NCI-H1436 treated with DMSO at 0.1 percent for 48 hours (cell line): ENCODE measurements at places on chromosomes 16 and 17.

GRCh38 chr17:26792486-26792885 lies 501.4 kb upstream of the WSB1 start:
- no peak for DNase-seq

DNA sequence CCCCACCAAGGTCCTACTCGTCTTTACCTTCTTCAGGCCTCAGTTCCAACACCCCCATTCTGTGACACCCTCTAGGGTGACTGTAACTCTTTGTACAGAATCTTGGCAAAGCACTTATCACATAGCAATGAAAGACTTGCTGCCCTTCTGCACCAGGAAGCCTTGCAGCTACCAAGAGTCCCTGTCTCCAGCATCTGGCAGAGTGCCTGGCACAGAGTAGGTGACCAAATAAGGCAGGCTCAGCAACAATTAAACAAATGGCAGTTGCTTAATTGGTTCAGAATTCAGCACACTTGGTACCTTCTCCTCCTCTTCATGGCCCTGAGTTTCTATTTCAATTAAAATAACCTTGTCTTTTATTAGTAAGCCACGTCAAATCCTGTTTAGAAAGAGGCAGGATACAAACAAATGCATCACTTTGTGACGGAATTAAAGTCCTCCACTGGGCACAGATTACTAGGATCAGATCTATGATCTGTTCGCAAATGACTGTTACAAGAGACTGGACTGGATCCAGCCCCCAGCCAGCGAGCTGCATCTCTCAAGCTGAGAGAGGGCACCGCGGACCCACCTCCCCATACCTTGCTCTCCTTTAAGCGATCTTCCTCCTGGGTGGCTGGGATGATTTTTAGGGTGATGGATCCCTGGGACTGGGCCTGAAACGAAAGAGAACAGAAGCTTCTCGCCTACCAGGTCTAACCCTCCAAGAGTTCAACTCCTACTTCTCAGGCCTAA lies 9.4 kb downstream of the MPP3 start:
- DNase-seq, result no peak

GRCh38 chr16:89062389-89063345 lies 31.0 kb upstream of the ACSF3 start:
- DNase-seq, result no peak

GRCh38 chr16:74448990-74449389 lies 27.7 kb upstream of the CLEC18B start:
- no peak for DNase-seq

GRCh38 chr17:72390675-72391508 lies 270.1 kb downstream of the SOX9 start:
- no peak for DNase-seq

DNA sequence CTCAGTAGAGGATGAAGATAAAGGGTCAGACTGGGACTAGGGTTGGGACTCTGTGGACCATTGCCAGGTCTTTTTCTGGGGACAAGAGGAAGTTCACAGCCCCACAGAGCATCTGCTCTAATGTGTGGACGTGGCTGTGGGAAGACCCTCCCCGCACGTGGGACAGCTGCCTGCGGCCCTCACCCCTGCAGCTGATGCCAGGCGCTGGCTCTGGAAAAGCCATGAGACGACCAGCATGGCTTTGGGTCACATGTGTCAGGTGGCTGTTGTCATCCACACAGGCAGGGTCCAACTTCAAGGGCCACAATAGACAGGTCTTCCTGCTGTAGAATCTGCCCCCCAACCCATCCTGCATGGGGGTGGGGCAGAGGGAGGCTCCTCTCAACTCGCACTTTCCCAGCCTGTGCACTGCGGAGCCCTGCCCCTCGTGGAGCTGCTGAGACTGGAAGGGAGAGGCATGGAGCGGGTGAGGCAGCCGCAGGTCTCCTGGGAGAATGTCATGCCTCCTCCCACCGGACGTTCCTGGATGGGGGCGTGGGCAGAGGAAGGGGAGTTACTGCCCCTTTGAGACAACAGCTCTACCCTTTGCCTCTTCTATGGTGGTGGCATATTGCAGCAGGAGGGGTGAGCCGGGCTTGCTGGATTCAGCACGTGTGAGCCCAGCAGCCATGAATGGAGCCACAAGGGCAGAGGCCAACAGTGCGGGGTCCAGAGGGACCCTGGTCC lies 53.4 kb downstream of the PIMREG start:
- DNase-seq, result no peak

- no peak for DNase-seq
These were observed 266.4 kb upstream of the RPL38 start for GRCh38 chr17:73936908-73937627.

DNA sequence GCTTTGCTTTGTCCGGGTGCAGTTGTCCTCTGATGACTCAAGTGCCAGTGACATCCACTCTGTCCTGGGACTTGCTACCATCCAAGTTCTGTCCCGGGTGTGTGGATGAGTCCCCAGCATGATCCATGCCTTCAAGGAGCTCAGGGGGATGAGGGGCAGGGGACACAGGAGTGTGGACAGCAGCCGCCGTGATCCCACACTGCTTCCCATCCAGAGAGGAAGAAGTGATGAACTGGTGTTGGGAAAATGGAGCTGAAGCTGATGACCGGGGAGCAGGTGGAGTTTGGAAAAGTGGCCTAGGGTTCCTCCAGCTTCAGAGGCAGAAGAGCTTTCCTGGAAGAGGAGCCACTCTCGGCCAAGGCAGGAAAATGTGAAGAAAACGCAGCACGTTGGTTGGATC lies 249.6 kb upstream of the TNRC6C start:
- DNase-seq, result no peak

DNA sequence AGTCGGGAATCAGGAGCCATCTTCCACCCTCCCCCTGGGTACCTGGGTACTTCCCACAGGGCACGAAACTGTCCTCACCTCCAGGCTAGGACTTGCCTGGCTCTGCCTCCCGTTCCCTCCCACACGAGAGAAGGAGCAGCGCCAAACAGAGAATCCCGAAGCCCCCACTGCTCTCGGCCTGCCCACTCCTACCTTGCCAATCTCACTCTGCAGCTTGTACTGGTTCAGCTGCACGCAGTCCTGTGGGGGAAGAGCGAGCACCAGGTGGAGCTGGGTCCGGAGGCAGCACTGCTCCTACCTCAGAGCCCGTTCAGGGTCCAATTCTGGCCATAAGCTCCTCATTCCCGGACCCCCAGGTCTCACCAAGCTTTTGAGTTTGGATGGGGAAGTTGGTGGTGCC lies 8.7 kb downstream of the CAMKK1 start:
- DNase-seq, result no peak

GRCh38 chr16:71687861-71688260 lies 36.6 kb downstream of the PHLPP2 start:
- DNase-seq, result no peak

- DNase-seq, result no peak
These were observed 42.4 kb upstream of the MRPS23 start for GRCh38 chr17:57892146-57892819.
